ENCODE measurements at places on chromosomes 2 and 18.

GRCh38 chr2:96945014-96945413, 41.4 kb downstream of the FAM178B start:
- no peak for DNase-seq

- DNase-seq = no peak
These were observed 119.1 kb upstream of the LYPD1 start for GRCh38 chr2:132789066-132789465.

DNA sequence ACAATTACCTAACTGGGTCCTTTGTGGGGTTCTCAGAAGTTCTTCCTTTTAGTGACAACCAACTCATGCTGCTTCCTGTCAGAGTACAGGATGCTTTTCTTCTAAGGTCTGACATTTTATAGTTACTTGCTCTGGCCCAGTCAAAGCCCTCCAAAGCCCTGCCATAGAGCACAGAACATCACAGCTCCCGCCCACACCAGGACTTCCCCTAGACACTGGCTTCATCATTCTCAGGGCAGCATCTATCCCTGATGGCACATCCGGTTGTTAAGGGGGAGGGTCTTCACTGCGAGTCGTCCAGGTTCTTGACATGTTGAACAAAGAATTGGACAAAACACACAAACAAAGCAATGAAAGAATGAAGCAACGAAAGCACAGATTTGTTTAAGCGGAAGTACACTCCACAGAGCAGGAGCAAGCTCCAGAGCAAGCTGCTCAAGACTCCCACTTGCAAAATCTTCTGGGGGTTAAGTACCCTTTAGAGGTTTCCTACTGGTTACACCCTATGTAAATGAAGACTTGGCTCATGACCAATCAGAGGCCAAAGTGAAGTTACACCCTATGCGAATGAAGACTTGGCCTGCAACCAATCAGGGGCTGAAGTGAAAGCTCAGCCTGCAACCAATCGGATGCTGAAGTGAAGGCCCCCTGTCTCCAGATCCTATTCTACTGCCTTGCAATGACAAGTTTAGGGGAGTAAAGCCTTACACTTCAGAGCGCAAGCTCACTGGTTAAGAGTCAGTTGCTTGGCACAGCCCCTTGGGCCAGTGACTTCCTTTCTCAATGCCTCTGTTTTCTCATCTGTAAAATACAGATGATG, 79.0 kb downstream of the HDAC4 start:
- no peak for DNase-seq

GRCh38 chr2:35891528-35891927, 464.1 kb upstream of the CRIM1 start:
- DNase-seq = no peak

DNA sequence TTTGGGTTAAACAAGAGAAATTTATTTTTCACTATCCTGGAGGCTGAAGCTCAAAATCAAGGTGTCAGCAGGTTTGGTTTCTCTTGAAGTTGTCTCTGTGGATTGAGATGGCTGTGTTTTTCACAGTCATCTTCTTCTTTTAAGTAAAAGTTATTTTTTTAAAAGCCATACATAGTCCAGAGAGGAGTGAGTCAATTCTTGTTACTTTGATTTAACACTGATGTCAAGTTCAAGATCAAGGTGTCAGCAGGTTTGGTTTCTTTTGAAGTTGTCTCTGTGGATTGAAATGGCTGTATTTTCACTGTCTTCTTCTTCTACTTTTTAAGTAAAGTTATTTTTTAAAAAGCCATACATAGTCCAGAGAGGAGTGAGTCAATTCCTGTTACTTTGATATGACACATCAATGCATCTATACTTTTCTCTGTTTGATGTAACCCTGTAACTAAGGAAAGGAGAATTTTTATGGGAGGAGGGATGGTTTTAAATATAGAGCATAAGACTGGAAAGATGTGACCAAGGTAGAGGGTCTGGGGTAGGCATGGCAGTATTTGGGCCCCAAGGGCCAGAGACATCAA, 22.5 kb upstream of the RASGRP3 start:
- no peak for DNase-seq

- DNase-seq = peak; percentile 82
These were observed at the start of gene TUBB6 for GRCh38 chr18:12307701-12308385. TSS of gene TUBB6 (plus strand) at chr18:12308241. CDS start at chr18:12308293, 52 bp downstream.

GRCh38 chr18:77181950-77182707, 49.5 kb upstream of the MBP start:
- DNase-seq = no peak

- DNase-seq = no peak
These were observed 920.8 kb downstream of the ERBB4 start for GRCh38 chr2:211617803-211618202.

- DNase-seq = no peak
These were observed 92.7 kb downstream of the TPGS2 start for GRCh38 chr18:36736094-36736493.

- DNase-seq = no peak
These were observed 3.0 kb downstream of the ADRA2B start for GRCh38 chr2:96113367-96113677.

- DNase-seq = no peak
These were observed 30.1 kb downstream of the MOCOS start for GRCh38 chr18:36217348-36217747.

DNA sequence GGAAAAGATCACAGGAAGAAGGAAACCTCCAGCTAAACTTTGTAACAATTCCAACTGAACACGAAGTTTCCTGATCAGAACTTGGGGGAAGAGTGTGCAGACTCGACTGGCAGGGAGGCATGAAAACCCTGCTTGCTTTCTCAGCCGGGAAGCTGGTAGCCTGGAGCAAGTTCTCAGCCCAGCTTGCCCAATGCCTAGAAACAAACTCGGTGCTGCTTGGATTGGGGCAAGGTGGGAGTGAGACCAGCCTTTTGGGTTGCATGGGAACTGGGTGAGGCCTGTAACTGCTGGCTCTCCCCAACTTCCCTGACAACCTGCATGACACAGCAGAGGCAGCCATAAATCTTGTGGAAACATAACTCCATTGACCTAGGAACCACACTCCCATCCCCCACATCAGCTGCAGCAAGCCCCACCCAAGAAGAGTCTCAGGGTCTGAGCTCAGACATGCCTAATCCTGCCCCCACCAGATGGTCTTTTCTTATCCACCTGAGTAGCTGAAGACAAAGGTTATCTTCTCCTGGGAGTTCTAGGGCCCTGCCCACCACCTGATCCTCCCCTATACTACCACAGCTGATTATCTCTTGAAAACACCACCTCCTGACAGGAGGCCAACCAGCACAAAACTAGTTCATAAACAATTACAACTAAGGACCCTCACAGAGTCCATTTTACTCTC, 1859.7 kb upstream of the CELF4 start:
- DNase-seq = no peak

Data from endothelial cell (in vitro differentiated cells).